ENCODE measurements at places on chromosomes 4 and X.

- DNase-seq: no peak
Observed at GRCh38 chr4:183362036-183362435, 39.8 kb upstream of the CLDN24 start.

GRCh38 chr4:26028133-26028792, 114.2 kb downstream of the SMIM20 start:
- no peak for DNase-seq

- DNase-seq: no peak
Observed at GRCh38 chr4:20638825-20639224, 61.4 kb upstream of the PACRGL start.

DNA sequence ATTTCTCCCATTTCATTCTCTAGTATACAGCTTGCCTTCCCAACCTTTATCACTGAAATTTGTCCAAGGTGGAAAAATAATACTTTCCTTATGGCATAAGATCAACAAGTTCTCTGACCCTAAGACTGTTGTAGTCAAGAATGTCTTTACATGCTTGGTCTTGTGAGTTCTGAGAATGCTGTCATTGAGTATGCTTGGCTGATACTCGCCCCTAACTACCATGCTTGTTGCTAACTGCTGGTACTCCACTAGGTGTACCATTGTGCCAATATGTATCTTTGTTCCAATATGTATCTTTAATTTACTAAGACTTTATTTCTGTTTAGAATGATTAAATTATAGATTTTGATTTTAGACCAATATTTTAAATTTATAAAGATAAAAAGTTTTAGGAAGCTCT, 796.4 kb downstream of the PCDH7 start:
- DNase-seq: no peak

DNA sequence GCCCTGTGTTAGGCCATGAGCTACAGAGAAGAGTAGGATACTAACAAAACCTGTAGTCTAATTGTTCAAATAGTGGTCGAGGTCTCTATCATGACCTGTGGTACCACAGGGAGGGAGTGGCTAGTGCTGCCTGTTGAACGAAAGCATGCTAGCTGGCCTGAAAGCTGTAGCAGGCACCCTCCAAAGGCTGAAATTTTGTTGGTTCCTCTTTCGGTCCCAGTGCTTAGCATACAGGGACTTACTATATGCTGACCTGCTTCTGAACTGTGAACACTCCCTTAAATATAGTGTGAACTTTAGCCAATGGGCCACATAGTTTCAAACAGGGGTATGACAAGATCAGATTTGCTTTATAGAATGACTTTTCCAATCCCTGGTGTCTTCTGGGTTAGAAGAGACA, 113.4 kb downstream of the PJA1 start:
- DNase-seq: no peak

DNA sequence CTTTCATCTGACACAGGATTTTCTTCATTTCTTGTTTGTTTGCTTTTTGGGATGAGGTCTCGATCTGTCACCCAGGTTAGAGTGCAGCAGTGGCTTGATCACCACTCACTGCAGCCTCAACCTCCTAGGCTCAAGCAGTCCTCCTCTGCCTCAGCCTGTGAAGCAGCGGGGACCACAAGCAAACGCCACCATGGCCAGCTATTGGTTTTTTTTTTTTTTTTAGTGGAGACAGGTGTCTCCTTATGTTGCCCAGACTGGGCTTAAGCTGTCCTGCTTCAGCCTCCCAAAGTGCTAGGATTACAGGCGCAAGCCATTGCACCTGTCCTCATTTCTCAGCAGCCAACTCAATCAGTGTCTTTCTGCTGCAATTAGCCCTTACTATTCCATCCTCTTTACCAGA, 10.3 kb downstream of the SPRY1 start:
- no peak for DNase-seq

DNA sequence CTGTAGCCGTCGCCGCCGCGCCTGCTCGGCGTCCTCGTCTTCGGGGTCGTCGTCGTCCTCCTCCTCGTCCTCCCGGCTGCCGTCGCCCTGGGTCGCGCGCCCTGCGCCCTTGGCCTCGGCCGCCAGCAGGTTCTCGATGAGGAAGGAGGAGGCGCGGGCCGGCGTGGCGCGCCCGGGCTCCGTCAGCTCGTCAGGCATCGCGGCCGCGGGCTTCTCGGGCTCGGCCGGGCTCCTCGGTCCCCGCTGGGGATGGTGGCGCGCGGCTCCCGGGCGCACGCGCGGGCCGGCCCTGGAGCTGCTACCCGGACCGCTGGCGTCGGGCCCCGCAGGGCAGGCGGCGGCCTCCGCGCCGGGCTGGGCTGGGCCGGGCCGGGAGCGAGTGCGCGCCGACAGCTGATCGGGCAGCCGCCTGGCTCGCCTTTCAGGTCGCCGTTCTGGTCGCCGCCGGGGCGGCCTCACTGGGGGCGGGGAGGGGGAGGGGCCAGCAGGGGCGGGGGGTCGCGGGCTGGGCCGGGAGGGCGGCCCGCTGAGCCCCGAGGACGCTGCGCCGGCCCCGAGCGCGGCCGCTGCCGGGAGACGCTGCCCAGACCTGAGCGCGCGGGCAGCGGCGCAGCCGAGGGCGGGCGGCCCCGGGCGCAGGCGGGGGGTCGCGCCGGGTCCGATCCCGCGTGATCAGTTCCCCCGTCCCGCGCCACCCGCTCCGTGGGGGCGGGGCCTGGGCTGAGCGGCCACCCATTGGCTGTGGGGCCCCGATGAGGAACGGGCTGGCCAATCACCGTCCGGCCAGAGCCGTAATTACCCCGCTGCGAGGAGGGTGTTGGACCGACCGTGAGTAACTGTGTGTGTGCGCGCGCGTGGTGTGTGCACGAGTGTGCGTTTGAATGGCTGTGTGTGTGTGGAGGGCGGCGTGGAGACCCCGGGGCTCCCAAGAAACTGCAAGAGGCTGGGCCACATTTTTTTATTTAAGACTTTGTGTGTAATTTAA, at the start of gene HMX1:
Gene HMX1, minus strand, starts transcription at position 423 of the 985 bp plus-strand sequence. Its CDS starts 225 bp downstream, at position 198.
- peak; percentile 53 for DNase-seq

GRCh38 chrX:108090491-108091263, 665 bp downstream of the PSMD10 start:
- peak; percentile 7 for DNase-seq

- DNase-seq: no peak
Observed at GRCh38 chrX:110188701-110189558, 129.0 kb downstream of the AMMECR1 start.

- DNase-seq: peak; percentile 38
Observed at GRCh38 chrX:71543316-71543715, 10.4 kb downstream of the OGT start.

DNA sequence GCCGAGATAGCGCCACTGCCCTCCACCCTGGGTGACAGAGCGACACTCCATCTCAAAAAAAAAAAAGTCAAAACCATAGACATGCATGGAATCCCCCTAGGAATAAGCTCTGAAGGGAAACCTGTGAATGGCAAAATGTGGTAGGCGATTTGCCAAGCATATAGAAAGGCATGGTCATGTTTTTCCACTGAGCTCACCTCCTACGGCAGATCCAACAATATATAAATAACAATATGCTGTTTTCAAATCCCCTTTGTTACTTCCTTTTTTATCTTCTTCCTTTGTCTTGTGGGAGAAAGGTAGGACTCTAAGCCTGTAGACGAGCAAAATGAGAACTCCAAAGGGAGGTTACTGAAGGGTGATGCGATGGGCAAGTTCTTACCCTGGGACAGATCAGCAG, 219.0 kb downstream of the PALLD start:
- DNase-seq: no peak

DNA sequence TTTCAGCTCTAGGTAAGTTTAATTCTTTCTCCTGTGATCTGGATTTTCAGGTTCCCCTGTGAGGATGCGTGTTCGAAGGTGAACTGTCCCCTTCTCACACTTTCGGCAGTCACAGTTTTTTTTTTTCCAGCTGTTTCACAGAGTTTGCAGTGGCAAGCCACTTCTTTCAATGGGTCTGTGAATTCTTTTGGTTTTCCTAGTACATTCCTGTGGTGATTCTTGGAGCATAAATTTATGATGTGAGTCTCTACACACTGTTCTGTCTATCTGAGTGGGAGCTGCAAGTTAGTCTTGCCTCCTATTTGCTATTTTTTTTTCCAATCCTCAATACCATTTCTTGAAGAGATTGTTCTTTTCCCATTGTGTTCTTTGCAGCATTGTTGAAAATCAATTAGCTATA, 595.5 kb downstream of the RAPGEF2 start:
- DNase-seq: no peak

GRCh38 chrX:38438321-38438720, 85.9 kb downstream of the OTC start:
- DNase-seq: no peak

GRCh38 chrX:16957751-16958150, 11.3 kb downstream of the REPS2 start:
- DNase-seq: no peak

DNA sequence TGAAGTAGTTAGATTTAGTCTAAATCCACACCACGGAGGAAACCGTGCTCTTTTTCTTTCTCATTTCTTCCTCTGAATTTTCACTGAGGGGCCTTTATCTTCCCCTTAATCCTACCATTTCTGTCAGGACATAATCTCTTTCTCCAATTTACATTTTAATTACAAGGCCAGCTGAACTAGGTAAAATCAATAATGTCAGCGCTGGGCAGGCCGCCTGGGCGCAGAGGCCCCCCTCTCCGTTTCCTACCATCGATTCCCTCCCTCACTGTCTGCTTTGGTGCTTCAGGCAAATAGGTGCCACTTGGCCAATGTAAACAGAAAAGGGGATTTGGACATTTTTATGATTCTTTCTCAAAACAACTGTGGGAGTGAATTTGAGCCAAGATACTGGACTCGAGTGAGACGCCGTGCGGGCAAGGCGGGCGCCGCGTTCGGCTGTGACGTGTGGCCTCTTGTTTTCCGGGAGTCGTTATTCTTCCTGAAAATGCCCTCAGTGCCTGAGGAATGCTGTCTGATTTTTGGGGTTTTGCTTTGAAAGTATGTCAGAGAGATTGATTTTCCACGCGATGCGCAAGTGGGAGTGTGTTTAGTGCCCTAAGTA, 22.6 kb downstream of the UVSSA start:
- DNase-seq: no peak

- DNase-seq: peak; percentile 9
Observed at GRCh38 chr4:139501527-139501926, 47.6 kb downstream of the RAB33B start.

DNA sequence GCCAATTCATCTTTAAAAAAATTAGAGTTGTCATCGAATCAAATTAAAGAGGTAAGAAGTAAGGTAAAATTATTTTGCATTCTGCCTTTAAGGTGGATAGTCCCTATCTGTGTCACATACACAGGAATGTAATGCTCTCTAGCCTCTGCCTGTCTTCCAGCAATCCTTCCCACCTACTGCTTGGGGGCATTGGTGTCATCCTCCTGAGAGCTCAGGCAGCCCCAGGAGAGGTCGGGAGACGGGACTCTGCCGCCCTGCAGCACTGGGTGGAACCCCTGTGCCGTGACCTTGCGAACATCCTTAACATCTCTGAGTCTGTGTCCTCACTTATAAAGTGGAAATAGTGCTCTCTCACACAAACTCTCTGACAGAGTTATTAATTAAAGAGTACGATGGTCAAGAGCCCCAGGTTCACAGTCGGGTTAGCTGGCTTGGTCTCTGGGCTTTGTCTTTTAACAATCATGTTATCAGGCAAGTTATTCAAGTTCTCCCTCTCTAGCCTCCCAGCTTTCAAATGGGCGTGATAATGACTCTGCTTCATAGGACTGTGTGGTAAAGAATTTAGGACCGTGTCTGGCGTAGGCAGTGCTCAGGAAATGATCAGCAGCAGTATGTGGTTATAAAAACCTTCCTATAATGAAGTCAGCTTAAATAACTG, 10.2 kb downstream of the TLR3 start:
- no peak for DNase-seq
